Placental pericyte (primary cell): ENCODE measurements at places on chromosomes 2 and 18. TPM values are rescaled to one million over a fixed set of nuclear protein-coding genes. Genes with fewer than 3 reads are reported as not detected.

FAM237A gene
- not detected in 2 replicates for total RNA-seq

MYOM1 gene
- 0.14 and 0.22 TPM in 2 replicates for total RNA-seq

FTCDNL1 gene
- total RNA-seq, result 0.22 and 0.43 TPM in 2 replicates

CRIM1 gene
- total RNA-seq, result 365 and 507 TPM in 2 replicates

SERPINB10 gene
- total RNA-seq, result 0.57 and 1.1 TPM in 2 replicates

PSMA8 gene
- not detected in 2 replicates for total RNA-seq

PCGF1 gene
- 23.6 and 27.8 TPM in 2 replicates for total RNA-seq

PAIP2B gene
- total RNA-seq, result under 0.01 TPM in 2 replicates

AGXT gene
- not detected in 2 replicates for total RNA-seq

TPO gene
- total RNA-seq, result not detected in 2 replicates

TMEM247 gene
- total RNA-seq, result 0.43 and 0.44 TPM in 2 replicates

ABCG8 gene
- not detected in 2 replicates for total RNA-seq

NAT8 gene
- not detected in 2 replicates for total RNA-seq

CACNB4 gene
- total RNA-seq, result under 0.01 and 0.14 TPM in 2 replicates

PDCL3 gene
- total RNA-seq, result 15.3 and 19.2 TPM in 2 replicates

SLC4A5 gene
- total RNA-seq, result 0.29 and 0.44 TPM in 2 replicates

DNAH6 gene
- total RNA-seq, result under 0.01 TPM in 2 replicates

UGT1A7 gene
- total RNA-seq, result not detected in 2 replicates

FAP gene
- total RNA-seq, result 247 and 272 TPM in 2 replicates

CD207 gene
- total RNA-seq, result not detected in 2 replicates

TBR1 gene
- under 0.01 TPM in 1 of 2 replicates, not detected in the other for total RNA-seq

DTNA gene
- total RNA-seq, result 8.0 and 11.8 TPM in 2 replicates
